ENCODE measurements at places on chromosomes 4 and X. TPM values are rescaled to one million over a fixed set of nuclear protein-coding genes. Genes with fewer than 3 reads are reported as not detected.

DNA sequence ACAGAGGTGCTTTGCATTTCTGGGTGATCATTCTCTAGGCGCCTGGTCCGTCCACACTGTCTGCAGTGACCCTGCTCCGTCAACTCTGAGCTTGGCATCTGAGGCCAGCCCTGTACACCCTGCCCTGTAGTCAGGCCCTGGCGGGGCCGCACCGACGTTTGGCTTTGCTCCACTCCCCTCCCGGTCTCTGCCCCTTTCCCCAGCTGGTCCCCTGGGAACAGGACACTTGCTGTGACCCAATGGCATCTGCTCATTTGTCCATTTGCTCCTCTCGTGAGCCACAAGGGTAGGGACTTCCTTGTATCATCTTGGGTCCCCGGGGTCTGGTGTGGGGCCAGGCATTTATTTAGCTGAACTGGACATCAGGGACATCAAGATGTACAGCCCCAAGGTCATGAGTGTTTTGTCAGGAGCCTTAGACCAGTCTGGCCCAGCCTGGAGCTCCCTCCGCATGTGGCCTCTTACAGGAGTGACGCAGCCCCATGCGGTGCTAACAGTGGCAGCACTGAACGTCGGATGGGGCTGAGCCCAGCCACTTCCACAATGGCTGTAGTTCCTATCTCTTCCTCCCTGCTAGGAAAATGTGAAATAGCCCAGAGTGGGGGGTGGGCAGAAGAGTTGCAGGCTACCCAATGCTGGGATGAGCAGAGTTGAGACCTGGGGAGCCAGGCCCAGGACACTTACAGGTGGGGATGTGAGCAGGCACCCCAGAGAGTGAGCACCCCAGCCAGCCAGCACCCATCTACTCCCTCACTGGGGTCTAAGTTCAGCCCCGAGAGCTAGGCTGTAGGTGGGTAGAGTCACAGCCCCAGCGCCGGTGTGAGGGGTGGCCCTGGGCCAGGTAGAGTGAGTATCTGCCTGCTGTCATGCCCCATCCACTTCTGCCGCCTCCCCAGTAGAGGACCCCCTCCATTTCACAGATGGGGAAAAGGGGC lies 2.0 kb upstream of the SH3BP2 start:
- no peak for DNase-seq

DNA sequence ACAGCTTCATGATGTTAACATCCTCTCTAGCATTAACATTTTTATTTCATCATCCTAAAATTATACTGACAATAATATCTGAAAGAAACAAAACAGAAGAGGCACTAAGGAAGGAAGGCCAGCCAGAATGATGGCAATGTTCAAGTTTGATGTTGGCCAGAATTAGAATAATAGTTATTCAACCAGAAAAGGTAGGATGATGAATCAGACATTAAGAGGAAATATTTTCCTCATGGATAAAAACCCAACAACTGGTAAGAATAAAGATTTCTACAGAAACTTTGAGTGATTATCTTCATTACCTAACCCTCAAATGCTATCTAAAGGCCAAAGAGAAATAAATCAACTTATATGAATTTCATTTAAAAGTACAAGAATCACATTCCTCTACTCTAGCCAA lies 105.2 kb downstream of the PDE5A start:
- DNase-seq: no peak

- no peak for DNase-seq
Observed at GRCh38 chr4:183249854-183250253, 70.2 kb downstream of the CLDN22 start.

DNA sequence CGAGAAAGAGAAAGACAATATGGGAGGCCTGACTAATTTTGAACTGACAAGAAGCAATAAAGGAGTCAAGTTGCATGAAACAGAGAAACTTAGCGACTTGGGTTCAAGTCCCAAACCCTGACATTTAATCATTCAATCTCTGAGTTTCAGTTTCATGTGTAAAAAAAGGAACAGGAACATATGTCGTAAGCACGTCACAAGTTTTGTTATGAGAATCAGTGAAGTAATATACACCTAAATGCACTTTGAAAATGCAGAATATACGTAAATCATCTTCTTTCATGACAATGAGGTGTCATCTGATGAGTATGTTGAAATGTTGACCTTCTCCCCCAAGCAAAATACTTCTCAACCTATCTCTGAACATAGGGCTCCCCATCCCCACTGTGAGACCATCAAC lies 10.4 kb downstream of the ACOT9 start:
- no peak for DNase-seq

DNA sequence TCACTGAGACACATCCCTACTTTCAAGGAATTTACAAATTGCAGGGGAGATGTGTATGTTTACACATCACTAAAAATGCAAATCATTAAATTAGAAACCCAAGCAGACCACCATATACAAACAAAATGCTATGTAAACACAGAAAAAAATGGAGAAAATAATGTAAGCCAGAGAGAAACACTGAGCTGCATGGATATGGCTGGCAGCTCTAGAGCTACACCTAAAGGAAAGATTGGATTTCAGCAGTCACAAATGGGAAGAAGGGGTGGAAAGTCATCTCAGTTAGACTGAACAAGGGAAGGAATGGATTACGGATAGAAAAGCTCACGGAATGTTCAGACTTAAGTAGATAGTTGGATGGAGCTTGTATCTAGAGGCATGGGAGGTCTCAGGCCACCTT lies 186.3 kb downstream of the MOSPD2 start:
- no peak for DNase-seq

DNA sequence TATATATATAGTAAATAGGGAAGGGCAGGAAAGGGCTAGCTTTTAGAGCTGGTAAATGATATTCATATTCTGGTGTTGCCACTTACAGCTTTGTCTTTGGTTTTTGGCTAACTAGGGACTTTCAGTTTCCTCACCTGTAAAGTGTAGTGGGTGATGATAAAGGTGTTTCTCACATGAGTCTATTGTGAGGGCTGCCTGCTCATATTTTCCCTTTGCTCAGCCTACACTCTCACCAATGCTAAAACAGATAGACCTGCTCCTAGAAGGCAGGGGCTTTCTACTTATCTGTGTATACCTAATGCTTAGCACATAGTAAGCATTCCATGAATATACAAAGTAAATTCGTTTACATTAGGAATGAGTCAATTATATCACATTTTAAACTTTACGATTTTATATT lies 137.2 kb upstream of the HS3ST1 start:
- no peak for DNase-seq

GRCh38 chrX:10474510-10474909 lies 145.9 kb downstream of the MID1 start:
- DNase-seq: no peak

TCEAL9 gene
- total RNA-seq: 56.1 TPM

CTBP1 gene
- total RNA-seq: 255 TPM

LRP2BP gene
- 5.5 TPM for total RNA-seq

SSX2 gene
- total RNA-seq: not detected

SCARB2 gene
- total RNA-seq: 126 TPM

LRCH2 gene
- total RNA-seq: 5.7 TPM

CYBB gene
- total RNA-seq: 19.5 TPM

CNKSR2 gene
- 28.8 TPM for total RNA-seq

MAGEB10 gene
- not detected for total RNA-seq

SRPX gene
- 148 TPM for total RNA-seq

INTU gene
- 28.8 TPM for total RNA-seq

Data from tibial nerve (tissue), 4 donors.